ENCODE measurements at places on chromosomes 7 and 10.

GRCh38 chr7:142454862-142455261 lies 197.0 kb upstream of the PRSS58 start:
- peak; percentile 43 for DNase-seq

DNA sequence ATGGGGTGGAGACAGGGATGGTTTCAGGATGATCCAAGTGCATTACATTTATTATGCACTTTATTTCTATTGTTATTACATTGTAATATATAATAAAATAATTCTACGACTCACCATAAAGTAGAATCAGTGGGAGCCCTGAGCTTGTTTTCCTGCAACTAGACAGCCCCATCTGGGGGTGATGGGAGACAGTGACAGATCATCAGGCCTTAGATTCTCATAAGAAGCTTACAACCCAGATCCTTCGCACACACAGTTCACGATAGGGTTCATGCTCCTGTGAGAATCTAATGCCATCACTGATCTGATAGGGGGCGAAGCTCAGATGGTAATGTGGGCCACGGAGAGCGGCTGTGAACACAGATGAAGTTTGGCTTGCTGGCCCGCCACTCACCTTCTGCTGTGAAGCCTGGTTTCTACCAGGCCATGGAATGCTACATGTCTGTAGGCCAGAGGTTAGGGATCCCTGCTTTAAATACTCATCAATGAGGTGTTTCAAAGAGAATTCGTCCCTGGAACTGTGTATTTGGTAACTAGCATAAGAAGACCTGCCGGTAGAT lies 21.2 kb upstream of the PRKCQ start:
- DNase-seq = peak; percentile 49

DNA sequence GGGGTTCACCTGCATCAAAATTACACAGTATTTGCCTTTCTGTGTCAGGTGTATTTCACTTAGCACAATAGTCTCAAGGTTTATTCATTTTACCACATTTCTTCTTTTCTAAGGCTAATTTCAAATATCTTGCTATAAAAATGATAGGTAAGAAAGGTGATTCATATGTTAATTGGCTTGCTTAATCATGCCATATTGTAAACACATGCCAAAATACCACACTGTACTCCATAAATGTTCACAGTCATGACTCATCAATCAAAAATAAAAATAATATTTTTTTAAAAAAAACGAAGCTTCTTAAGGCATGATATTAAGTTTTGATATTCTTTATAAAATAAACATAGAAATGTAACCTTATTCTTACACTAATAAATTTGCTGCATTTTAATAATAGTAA lies 947.1 kb downstream of the GRM8 start:
- DNase-seq = no peak

- peak; percentile 26 for DNase-seq
Measured at GRCh38 chr10:13784067-13784466, 197.3 kb downstream of the PRPF18 start.

GRCh38 chr10:101545898-101546297 lies 42.2 kb downstream of the POLL start:
- no peak for DNase-seq

DNA sequence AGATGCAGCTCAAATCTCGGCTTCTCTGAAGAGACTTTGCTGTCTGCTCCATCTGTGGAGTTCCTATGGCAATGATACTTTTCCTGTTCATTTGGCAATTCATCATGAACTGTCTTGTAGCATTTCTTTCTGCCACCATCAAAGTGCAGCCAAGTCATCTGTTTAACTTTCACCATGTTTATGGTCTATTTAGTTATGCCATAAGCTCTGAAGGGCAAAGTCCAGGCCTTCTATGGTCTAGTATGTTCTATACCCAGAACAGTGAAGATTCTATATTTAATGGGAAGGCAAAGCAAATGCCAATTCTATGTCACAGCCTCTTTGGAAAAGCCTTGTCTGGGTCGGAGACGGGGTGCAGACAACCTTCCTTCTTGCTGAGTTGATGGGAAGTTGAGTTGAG lies 472.6 kb downstream of the PLXNA4 start:
- DNase-seq = no peak

GRCh38 chr10:15591937-15592336 lies 127.8 kb downstream of the ITGA8 start:
- no peak for DNase-seq

- DNase-seq = no peak
Measured at GRCh38 chr10:102628451-102628911, 15.8 kb upstream of the TRIM8 start.

- no peak for DNase-seq
Measured at GRCh38 chr10:60123668-60124067, 217.3 kb upstream of the CCDC6 start.

GRCh38 chr10:68154211-68154497 lies 44.9 kb downstream of the MYPN start:
- DNase-seq = no peak

- DNase-seq = no peak
Measured at GRCh38 chr10:3097160-3097559, 29.8 kb downstream of the PFKP start.

- DNase-seq = no peak
Measured at GRCh38 chr10:13631594-13631993, 44.8 kb downstream of the PRPF18 start.

DNA sequence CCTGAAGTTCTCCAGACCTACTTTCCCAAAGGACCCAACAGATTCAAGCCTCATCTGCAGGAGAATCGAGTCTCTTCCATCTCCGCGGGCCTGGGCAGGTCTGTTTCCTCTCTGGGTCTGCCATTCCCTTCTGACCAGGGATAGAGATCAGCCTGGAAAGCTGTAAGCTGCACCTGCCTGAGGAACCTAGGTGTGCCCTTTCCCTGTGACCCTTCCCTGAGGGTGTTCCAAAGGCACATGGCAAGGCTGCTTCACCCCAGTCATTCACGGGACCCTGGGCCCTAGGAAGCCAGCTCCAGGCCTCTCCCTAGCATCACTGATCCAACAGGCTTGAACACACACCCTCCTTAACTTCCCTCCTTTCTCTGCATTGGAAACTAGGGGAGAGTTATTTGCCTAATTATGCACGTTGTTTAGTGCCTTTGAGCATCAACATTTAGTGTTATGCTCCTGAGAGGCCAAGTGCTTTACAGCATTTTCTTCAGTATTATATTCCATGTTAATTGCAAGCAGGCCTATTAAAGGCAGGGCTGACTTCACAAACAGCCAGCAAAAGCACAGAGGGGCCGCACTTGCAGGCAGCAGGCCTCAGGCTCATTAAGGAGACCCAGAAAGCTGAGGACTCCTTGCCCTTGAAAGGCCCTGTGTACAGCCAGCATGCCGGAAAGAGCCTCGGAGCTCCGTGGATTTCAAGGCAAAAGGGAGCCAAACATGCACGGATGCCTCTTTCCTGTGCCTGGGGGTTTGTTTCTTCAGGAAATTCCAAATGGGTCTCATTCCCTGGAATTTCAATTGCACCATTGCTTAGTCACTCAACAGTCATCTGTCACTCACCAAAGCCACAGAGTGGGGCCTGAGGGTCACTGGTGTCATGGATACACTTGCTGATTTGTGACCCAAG lies 91.0 kb upstream of the FAM20C start:
- DNase-seq = no peak

DNA sequence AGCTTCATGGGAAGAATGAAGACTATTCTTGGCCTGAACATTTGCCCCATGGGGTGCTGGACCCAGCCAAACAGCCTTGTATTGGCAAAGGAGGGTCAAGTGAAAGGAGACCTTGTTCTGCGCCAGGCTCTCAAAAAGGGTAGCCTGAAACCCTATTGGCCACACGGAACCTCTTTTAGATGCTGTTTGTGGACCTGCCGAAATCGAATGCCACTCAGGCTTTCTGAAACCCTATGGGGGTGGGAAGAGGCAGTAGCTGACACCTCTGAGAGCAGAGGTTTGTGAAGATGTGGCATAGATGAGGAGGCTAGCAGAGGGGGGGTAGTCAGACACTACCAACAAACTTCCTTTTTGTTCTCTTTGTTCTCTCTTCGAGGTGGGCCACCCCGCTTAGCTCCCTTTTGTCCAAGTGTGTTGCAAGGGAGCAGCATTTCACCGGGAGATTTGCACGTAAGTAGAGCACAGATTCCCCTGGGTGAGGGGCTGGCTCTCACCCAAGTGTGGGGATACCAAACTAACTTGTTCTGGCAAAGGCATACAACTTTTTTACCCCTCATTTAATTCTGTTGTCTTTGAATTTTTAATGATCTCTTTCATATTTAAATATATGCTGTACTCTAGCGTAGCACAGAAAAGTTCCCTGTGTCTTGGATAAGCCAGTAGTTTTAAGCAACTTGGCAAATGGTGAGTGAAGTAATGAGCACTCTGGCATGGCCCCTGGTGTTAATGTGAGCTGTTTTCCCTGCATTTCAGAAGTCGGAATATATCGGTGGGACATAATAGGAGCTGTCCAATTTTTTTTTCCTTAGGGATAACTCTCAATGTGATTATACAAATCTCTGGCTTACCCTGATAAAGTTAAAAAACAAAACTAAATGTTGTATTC lies 107.7 kb downstream of the SEPTIN7 start:
- DNase-seq = no peak

GRCh38 chr10:109126541-109126940 lies 796.8 kb downstream of the XPNPEP1 start:
- no peak for DNase-seq

DNA sequence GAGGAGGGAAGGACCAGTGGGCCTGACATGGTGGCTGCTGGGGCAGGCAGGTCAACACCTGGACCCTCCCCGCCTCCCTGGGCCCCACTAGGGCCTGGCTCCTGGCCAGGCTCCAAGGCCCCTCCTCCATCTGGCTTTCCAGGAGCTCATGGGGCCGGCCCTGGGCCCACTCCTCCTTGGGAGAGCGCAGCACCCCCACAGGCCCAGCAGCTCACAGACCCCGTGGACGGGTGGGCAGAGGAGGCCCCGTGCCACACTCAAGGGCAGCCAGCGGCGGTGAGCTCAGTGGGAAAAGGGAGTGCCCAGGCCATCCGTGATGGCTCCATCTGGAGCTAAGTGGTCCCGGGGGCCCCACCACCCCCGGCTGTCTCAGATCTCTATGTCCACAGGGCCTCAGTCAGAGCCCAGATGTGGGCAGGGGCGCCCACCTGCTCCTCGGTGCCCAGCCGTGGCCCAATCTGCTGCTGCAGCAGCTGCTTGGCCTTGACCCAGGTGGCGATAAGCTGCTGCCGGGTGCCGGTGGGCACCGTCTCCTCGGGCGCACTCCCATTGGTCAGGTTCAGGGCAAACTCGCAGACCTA lies 32.8 kb downstream of the CFAP46 start:
- no peak for DNase-seq

DNA sequence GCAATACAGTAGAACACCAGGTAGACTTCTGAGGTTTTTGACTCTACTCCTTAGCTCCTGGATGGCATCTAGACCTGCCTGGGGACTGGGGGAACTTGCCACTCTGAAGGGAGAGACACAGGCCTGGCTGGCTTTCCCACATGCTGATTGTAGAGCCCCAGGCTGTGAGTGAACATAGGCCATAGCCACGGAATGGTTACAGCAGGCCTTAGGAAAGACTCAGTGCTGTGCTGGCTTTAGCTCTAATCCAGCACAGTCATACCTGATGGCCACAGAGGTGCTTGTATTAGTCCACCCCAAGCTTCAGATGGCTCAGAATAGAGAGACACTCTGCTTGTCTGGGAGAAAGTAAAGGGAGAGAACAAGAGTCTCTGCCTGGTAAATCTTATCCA lies 35.0 kb upstream of the ARHGAP12 start:
- DNase-seq = no peak

DNA sequence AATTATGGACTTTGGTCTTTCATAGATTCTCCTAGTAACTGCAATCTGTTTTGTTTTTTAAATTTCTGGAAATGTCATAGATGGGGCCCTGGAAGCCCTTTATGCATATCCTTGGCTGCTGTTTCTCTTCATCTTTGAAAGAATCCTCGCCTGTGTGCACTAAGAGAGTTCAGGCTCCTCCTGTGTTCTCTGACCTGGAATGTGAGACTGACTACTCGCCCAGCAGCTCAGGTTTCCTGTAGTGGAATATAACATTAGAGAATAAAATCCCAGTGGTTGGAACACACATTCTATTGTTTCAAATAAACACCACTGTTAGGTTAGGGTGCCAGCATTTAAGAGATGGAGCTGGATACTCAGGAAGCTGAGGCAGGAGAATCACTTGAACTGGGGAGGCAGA lies 56.3 kb downstream of the WDFY4 start:
- DNase-seq = no peak

GRCh38 chr7:37921876-37922275 lies 1.4 kb downstream of the EPDR1 start:
- DNase-seq = no peak

- DNase-seq = no peak
Measured at GRCh38 chr10:8568401-8568800, 513.9 kb downstream of the GATA3 start.

GRCh38 chr7:30459591-30460245 lies 18.9 kb downstream of the NOD1 start:
- DNase-seq = no peak

DNA sequence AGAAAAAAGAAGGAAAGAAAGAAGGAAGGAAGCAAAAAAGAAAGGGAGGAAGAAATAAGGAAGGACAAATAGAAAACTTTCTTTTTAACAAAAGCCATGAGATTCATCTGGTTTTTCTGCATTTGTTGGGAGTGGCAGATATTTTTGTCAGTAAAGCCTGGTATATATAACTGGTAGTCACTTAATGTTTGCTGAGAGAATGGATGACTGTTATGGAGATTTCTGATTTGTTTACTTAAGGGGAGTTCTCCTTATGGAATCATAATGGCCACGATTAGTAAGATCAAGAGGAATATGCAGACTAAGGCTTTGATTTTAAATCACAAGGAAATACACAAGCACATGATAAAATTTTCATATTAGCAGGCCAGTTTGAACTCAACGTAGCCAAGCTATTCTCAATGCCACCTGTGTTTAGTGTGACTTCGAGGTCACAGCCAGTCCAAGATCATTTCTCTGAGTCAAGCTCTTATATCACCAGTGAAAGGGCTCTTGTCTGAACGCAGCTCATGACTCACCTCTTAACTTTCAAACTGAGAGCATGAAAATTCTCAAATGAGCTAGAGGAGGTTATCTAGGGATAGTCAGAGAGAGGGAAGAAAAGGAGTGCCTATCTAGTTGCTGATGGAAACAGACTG lies 445.1 kb upstream of the ZMIZ1 start:
- DNase-seq = no peak

DNA sequence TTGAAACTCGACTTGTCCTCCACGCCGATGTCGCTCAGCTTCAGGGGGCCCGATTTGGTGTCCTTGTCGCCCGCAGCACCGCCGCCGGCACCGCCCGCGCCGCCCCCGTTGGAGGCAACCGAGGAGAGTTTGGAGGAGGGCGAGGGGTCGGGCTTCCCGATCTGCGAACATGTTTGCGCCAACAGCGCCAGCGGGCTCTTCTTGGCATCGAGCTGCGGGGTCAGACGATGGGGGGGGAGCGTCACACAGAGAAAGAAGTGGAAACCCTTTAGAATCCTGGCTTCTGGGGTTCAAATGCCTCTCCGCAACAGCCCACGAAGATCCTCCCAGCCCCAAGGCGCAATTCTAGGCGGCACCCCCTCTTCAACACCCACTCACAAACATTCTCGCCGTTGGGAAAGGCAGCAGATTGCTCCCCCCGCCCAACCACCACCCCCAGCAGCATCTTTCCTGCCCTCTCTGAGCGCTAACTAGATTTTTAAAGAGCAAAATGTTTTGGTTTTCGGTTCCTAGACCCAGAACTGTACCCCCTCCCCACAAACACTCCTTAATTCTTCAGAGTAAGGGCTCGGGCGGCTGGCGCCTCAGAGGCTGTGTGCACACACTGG lies 1.3 kb downstream of the ZNF503 start:
- DNase-seq = no peak

Data from central memory CD4-positive, alpha-beta T cell (primary cell).